ENCODE measurements at places on chromosomes 7 and 10.

GRCh38 chr7:158685693-158686092 lies 18.9 kb downstream of the NCAPG2 start:
- DNase-seq, result peak; percentile 68

DNA sequence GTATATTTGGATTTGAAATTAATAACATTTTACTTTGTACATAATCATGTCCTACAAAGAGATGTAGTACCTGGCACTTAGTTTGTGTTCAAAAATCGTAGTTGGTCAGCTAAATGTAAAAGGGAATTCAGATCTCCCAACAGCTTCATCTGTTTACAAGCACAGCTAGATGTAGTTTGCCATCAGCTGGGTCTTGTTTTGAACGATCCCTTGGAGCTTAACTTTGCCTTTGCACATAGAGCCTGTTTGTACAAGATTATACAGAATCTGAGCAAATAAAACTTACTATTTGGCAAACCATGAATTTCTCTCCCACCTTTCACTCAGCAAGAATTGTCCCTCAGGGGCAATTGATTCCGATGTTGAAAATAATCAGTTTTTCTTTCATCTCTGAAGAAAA lies 36.1 kb upstream of the ADD3 start:
- DNase-seq, result no peak

DNA sequence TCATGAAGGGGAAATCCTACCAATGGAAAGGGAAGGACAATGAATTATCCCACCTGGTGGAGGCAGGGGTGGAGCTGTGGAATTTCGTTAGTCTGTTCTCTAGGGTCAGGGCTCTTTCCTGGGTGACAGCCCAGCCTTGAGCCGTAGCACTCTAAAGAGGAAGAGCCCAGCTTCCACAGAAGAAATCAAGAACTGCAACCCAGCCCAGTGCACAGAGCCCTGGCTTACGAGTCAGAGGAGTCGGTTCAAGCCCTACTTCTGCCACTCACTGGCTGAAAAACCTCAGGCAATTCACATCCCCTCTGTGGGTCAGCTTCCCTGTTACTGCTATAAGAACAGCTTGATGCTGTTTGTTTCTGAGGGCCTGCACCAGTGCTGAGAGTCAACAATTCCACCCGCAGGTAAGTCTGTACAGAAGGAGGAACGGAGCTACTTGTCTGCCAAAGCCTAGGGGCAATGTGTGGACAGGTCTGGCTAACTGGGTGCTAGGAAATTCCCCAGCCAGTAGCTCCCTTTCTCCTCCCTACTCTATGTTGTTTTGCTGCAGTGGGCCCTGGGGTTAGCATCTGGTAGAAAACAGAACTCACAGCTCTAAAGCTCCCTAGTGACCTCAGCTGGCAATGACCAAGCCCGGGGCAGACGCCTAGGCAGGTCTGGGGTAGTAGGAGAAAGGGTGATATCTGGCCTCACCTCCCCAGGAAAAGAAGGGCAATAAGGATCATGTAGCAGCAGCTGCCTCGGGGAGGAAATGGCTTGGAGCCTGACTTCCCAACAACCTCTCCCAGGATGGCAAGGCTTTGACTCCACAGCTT lies 3.3 kb downstream of the AVPI1 start:
- DNase-seq, result peak; percentile 72

DNA sequence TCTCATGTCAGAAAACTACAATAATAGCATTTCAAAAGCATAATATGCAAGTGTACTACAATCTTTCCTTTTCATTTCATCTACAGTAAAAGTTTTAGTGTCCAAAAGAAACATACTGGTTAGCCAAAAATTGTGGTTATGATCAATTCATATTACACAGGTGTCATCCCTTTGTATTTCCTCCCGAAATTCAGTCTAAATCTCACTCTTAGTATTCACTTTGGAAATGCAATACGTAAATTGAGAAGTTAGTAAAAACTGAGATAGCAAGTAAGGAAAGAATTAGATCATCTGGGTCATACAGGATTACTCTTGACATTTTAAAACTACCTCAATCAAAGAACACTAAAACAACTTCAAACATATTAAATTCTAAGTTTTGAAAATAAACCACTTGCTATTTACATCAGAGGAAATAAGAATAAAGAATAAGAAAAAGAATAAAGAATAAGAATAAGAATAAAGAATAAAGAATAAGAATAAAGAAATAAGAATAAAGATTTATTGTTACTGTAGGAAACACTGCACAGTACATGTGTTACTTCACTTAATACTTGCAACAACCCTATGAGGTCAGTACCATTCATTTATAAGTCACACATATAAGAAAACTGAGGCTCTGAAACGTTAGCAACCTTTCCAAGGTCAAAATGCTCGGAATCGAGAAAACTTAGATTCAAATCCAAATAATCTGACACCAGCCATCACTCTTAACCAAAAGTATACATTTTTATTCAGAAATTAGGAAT lies 10.5 kb downstream of the SNX13 start:
- no peak for DNase-seq

GRCh38 chr7:13188922-13189321 lies 501.5 kb downstream of the ARL4A start:
- no peak for DNase-seq

GRCh38 chr7:68862261-68862660 lies 736.0 kb upstream of the AUTS2 start:
- DNase-seq, result no peak

DNA sequence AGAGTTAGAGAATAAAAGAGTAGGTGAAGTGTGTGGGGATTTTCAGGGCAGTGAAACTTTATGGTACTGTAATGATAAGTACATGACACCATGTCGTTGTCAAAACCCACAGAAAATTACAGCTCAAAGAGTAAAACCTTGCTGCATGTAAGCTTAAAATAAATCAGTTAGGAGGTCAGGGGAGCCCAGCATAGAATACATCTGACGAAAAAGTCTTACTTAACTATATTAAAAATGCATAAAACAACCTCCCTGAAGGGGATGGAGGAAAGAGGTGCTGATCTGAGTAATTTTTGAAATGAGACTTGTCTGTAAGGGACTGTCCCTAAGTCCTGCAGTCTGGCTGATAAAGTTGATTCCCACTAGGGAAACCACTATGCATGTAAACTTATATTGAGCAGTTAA lies 49.8 kb upstream of the AKR1E2 start:
- DNase-seq, result no peak

DNA sequence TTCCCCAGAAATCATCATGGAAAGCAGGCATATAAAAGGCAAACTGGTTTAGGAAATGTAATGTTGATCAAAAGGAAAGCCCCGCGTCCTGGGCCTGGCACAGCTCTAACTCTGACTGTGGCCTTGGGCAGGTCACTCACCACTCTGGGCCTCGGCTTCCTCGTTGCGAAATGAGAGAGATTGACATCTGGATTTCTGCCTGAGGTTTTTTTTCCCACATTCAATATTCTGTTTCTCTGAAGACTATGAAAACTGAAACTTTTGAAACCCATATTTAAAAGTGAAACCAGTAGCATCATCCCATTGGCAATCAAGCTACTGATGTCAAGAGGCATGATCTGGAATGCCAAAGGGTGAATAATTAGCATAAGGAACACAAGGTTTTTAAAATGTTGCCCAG lies 369.7 kb upstream of the NPVF start:
- no peak for DNase-seq

DNA sequence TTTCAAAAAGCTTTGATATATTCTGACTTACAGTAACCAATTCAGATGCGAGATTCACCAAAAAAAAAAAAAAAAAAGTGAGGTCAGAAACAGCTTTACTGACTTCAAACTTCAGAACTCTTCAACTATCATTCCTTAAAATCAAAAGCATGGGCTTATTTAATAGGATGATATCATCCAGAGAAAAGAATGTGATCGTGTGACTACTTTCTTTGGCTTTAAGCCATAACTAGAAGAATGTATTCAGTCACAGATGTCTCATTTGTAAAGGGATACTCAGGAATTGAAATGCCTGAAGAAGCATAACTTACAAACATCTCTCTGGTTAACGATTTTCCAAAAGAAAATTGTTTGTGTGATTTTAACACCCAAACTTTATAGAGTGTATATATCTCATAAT lies 11.5 kb downstream of the TPK1 start:
- peak; percentile 84 for DNase-seq

DNA sequence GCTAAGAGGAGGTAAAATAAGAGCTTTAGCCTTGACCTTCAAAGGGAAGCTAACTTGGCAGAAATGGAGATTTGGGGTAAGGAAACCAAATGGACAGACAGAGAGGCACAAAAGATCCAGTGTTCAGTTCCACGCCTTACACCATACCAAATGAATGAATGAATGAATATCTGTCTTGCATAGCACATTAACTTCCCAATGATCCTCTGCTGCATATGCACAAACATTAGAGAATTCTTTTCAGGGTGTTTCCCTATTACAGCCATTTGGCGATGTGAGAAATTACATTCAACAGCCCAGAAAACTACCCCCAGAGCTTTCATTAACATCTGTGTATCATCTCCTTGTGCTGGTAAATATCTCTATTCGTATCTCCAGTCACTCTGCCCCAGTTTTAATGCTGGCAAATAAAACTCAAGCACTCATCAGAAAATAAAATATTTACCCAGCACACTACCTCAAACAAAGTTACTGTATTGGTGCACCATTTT lies 1056.2 kb downstream of the SORCS3 start:
- no peak for DNase-seq

GRCh38 chr10:31034098-31034909 lies 2.6 kb upstream of the ZNF438 start:
- DNase-seq, result peak; percentile 96

DNA sequence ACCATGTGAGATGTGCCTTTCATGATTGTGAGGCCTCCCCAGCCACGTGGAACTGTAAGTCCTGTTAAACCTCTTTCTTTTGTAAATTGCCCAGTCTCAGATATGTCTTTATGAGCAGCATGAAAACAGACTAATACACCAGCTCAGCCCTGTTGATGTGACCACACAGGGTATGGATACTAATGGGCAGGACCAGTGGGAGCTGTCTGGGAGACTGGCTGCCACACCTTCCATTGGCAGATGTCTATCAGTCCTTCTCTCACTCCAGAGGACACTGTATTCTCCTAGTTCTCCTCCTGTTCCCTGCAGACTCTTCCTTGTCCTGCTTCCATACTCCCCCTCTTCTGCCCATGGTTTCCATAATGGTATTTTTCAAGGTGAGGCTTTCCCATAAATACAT lies 104.4 kb downstream of the PRLHR start:
- no peak for DNase-seq

GRCh38 chr10:22310928-22311327 lies 5.3 kb upstream of the COMMD3 start:
- DNase-seq, result no peak

DNA sequence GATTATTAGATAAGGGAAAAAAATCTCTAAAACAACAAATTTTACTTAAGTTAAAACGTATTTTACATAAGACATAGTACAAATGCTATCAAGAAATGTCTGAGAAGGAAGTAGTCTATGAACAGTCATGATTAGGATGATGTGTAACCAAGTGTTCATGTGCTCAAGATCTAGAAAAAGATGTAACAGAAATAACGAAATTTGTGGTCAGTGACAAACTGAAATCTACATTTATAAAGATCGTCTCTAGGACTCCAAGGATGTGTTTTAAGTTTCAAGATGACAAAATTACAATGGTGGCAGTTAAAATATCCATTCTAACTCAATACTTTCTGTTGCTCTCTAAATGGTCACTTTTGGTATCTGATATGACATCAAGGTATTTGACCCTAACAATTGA lies 17.2 kb downstream of the PPP3CB start:
- DNase-seq, result no peak

DNA sequence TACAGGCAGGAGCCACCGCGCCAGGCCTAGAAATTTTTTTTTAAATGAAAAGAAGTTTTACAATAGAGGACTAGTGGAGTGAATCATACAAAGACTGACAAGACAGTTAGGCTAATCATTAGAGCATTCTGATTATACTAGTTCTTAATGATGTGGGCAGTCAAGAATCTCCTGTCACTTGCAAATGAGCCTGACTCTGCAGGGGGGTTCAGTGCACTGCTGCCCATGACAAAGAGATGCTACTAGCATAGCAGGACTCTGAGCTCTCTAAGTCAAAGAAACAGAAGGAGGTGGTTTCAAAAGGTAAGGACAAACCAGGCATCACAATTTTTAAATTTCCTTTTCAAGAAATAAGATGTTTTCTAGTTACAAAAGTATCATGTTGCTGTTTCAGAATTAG lies 59.0 kb downstream of the CCDC6 start:
- DNase-seq, result no peak

GRCh38 chr7:158911145-158911544 lies 54.8 kb downstream of the DYNC2I1 start:
- DNase-seq, result peak; percentile 2

Measured in fibroblast of mammary gland (primary cell).